ENCODE measurements at places on chromosomes 5 and 9. TPM values are rescaled to one million over a fixed set of nuclear protein-coding genes. Genes with fewer than 3 reads are reported as not detected.

GRCh38 chr5:108830705-108831276 is 83.1 kb downstream of the FER start:
- DNase-seq, result no peak
- H3K4me3 ChIP-seq, result no peak overlapping the region
- peaks cover 1% of the 10 kb centered on the region for H3K36me3 ChIP-seq
- H3K27ac ChIP-seq, result no peak overlapping the region
- no peaks in the 10 kb centered on the region for H3K4me1 ChIP-seq

GRCh38 chr9:134438195-134438788 is 112.0 kb downstream of the RXRA start:
- no peak for DNase-seq
- H3K27me3 ChIP-seq, result peaks cover 6% of the 10 kb centered on the region
- H3K4me1 ChIP-seq, result peaks cover 4% of the 10 kb centered on the region
- peaks cover 3% of the 10 kb centered on the region for H3K36me3 ChIP-seq
- no peak overlapping the region for H3K27ac ChIP-seq
- H3K4me3 ChIP-seq, result no peak overlapping the region

DNA sequence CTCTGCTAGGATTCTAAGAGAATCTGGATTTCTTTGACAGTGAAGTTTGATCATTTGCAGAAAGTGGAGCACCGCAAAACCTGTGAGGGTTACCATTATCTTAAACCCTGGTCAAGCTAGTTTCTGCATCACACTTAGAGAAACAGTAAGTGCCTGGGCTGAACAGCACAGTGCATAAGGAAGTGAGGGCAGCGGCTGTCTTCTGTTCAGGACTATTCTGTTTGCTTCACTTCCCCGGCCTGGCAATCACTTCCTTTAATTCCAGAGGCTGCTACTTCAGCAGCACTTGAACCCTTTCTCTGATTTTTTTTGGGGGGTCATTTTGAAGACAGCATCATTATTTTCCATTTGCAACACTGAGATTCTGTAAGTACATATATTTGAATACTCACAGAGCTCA is 32.0 kb downstream of the SEMA6A start:
- H3K27ac ChIP-seq, result no peak overlapping the region
- no peak overlapping the region for H3K4me3 ChIP-seq
- peaks cover 2% of the 10 kb centered on the region for H3K36me3 ChIP-seq
- no peaks in the 10 kb centered on the region for H3K4me1 ChIP-seq
- no peaks in the 10 kb centered on the region for H3K27me3 ChIP-seq

DNA sequence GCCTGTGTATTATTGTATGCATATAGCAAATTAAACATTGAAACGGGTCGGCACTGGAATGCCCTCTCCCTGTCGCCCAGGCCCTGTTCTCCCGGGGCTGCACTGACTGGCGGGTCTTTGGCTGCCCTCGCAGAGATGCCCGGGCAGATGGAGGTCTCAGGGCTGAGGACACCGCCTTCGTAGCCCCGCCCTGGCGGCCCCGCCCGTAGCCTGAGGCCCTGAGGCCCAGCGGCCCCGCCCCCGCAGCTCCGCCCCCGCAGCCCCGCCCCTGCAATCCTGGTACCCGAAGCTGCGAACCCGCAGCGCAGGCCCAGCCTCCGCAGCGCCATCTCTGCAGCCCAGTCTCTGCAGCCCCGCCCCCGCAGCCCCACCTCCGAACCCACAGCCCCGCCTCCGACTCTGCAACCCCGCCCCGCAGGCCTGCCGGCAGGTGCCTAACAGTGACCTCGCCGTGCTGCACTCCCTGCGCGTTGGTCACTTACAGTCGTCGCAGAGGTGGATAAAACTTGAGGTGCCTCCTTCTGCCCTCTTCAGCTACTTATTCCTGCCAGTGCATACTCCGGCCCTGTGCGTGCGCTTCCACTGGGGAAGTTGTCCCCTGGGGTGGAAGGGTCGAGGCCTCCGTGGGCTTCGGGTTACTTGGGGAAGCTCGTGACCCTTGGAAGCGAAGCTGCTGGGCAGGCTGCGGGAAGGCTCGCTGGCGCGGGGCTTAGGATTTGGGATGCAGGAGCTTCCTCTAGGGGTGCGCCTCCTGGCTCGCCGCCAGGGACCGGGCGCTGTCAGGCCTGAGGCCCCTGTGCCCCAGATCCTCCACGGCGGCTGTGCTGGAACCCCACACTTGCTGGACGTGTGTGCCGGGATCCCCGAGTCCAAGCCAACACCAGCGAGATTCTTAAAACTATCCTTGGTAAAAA is 72.3 kb downstream of the ICE1 start:
- H3K4me1 ChIP-seq, result peaks cover 14% of the 10 kb centered on the region
- H3K4me3 ChIP-seq, result no peak overlapping the region
- H3K27me3 ChIP-seq, result peaks cover 11% of the 10 kb centered on the region
- H3K27ac ChIP-seq, result no peak overlapping the region
- H3K36me3 ChIP-seq, result peaks cover under 1% of the 10 kb centered on the region
- DNase-seq, result peak; percentile 84

- no peak overlapping the region for H3K27ac ChIP-seq
- H3K4me3 ChIP-seq, result no peak overlapping the region
- no peaks in the 10 kb centered on the region for H3K27me3 ChIP-seq
- no peaks in the 10 kb centered on the region for H3K36me3 ChIP-seq
Measured at GRCh38 chr9:86488345-86488744, 134.1 kb upstream of the TUT7 start.

DNA sequence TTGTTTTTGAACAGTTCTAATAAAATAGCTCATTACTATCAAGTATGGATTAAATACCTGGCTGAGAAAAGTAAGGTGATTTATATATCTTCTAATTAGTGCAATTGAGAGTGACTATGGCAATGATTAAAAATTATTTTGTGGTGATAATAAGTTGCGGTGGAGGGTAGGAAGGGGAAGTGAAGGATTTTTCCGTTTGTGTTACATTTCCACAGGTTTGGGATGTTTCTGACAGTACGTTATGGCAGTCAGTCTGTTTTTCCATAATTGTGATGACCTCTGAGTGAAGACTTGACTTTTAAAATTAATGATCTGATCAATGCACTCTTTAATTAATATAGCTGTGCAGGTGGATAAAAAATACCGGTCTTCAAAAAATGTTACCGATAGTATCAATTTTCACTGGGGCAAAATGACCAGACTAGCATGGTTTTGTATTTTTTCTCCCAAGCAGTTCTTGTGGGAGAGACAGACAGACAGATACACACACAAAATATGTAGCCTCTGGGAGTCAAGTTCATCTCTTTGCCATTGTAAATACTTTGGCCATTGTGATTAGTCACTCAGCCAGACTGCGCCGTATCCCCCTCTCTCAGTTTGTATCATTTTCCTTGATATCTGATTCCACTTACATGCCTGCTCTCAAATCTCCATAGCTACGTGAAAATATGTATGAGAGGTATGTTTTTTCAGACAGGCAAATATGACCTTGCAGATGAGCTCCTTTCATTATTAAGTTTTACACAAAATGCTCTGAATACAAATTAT is 60.2 kb downstream of the ARHGAP26 start:
- peaks cover 43% of the 10 kb centered on the region for H3K4me1 ChIP-seq
- no peak for DNase-seq
- H3K27me3 ChIP-seq, result no peaks in the 10 kb centered on the region
- H3K27ac ChIP-seq, result no peak overlapping the region
- H3K36me3 ChIP-seq, result no peaks in the 10 kb centered on the region

- DNase-seq, result peak; percentile 77
- H3K4me3 ChIP-seq, result no peak overlapping the region
- no peaks in the 10 kb centered on the region for H3K27me3 ChIP-seq
- H3K36me3 ChIP-seq, result no peaks in the 10 kb centered on the region
Measured at GRCh38 chr9:114484854-114485443, 20.3 kb downstream of the WHRN start.

- H3K27ac ChIP-seq, result no peak overlapping the region
- H3K4me3 ChIP-seq, result no peak overlapping the region
- H3K36me3 ChIP-seq, result no peaks in the 10 kb centered on the region
- no peaks in the 10 kb centered on the region for H3K4me1 ChIP-seq
Measured at GRCh38 chr5:149002053-149002452, 60.8 kb downstream of the SH3TC2 start.

- no peak overlapping the region for H3K4me3 ChIP-seq
- no peaks in the 10 kb centered on the region for H3K4me1 ChIP-seq
- no peak for DNase-seq
Measured at GRCh38 chr5:126961702-126962101, 68.7 kb downstream of the MARCHF3 start.

GRCh38 chr5:171431251-171431777 is 11.9 kb downstream of the FGF18 start:
- DNase-seq, result no peak
- H3K4me3 ChIP-seq, result no peak overlapping the region
- no peaks in the 10 kb centered on the region for H3K27me3 ChIP-seq
- H3K36me3 ChIP-seq, result no peaks in the 10 kb centered on the region

GRCh38 chr9:23829580-23830475 is 3.8 kb upstream of the ELAVL2 start:
- H3K27me3 ChIP-seq, result peaks cover 34% of the 10 kb centered on the region
- peaks cover 2% of the 10 kb centered on the region for H3K36me3 ChIP-seq

DNA sequence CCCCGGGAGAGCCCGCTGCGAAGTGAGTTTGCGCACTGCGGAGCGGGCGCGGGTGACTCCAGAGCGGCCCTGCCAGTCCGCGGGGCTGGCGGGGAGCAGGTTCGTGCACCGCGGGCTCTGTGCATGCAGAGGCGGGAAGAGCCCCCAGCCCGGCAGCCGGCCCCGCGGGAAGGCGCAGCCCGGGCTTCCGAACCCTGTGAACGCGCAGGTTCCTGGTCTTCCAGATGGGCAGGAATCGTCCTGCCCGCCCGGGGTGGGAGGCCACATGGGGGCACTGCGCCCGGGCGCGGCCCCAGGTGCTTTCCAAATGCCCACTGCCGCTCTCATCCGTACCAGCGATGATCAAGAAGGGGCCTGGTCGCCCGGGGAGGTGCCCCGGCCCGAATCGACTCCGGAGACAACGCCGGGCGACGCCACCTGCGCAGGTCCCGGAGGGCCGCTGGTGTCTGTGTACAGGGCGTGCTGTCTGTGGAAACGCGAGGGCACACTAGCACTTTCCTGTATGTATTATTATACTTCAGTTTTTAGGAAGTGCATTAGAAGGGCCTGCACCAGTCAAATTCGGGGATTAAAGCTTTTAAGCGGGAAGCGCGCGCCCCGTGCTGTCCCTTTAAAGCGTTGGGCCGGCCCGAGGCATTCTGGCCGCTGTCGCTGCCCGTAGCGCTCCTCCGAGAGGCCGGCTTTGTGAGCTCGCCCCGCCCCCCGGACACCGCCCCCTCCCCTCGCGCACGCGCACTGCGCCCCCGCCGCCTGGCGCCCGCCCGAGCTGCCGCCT is at the start of gene WDR5:
Gene WDR5, plus strand, starts transcription at position 740 of the 775 bp plus-strand sequence. CDS start 3,796 bp downstream, outside the sequence.
- no peaks in the 10 kb centered on the region for H3K27me3 ChIP-seq
- H3K36me3 ChIP-seq, result peaks cover 14% of the 10 kb centered on the region
- peaks cover 32% of the 10 kb centered on the region for H3K4me1 ChIP-seq

GRCh38 chr5:6597557-6597956 is 35.3 kb downstream of the NSUN2 start:
- H3K27me3 ChIP-seq, result no peaks in the 10 kb centered on the region
- H3K4me1 ChIP-seq, result no peaks in the 10 kb centered on the region
- H3K27ac ChIP-seq, result no peak overlapping the region
- no peak for DNase-seq
- no peak overlapping the region for H3K4me3 ChIP-seq
- peaks cover 58% of the 10 kb centered on the region for H3K36me3 ChIP-seq

GRCh38 chr9:133737071-133737773 is 930 bp downstream of the SARDH start:
- H3K27me3 ChIP-seq, result no peaks in the 10 kb centered on the region
- no peak for DNase-seq
- H3K36me3 ChIP-seq, result no peaks in the 10 kb centered on the region
- no peak overlapping the region for H3K27ac ChIP-seq
- H3K4me1 ChIP-seq, result peaks cover 5% of the 10 kb centered on the region
- H3K4me3 ChIP-seq, result no peak overlapping the region

DNA sequence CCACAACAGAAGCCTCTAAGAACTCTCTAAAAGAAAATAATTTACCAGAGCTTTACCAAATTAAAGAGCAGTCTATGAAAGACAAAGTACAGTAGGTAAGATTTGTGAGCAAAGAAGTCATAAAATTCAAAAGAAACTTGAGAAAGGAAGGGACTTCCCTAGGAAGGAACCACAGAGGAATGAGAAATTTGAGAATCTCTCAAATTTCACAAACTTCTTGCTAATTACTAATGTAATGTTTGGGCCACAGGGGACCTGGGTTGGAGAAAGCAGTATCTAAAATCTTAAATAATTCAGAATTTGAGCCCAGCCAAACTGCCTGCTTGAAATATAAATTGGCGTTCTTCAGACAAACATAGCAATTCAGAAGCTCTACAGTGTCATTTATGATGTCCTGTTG is 225.0 kb upstream of the PRR16 start:
- no peak for DNase-seq
- H3K36me3 ChIP-seq, result no peaks in the 10 kb centered on the region

GRCh38 chr9:98538626-98539031 is 170.1 kb downstream of the GABBR2 start:
- H3K27me3 ChIP-seq, result peaks cover 3% of the 10 kb centered on the region
- H3K4me3 ChIP-seq, result no peak overlapping the region
- H3K27ac ChIP-seq, result no peak overlapping the region
- no peak for DNase-seq

DNA sequence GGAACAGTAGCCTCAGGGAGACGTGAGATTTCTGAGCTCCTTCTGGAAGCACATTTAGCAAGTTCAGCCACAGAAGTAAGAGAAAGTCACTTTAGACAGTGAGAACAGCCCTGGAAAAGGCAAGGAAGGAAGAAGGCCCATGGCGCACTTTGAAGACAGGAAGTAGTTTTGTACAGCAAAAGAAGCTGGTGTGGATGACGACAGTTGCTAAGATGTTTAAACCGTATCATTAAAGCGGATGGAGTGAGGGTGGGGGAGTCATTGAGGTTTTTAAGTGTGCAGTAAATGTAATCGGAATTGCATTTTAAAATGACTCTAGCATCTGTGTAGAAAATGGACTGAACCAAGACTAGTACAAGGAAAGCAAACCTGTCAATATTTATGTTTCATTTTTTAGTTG is 15.3 kb upstream of the TRPM3 start:
- H3K27me3 ChIP-seq, result no peaks in the 10 kb centered on the region
- H3K36me3 ChIP-seq, result no peaks in the 10 kb centered on the region
- no peak overlapping the region for H3K27ac ChIP-seq
- no peak for DNase-seq
- H3K4me3 ChIP-seq, result no peak overlapping the region
- H3K4me1 ChIP-seq, result no peaks in the 10 kb centered on the region

DNA sequence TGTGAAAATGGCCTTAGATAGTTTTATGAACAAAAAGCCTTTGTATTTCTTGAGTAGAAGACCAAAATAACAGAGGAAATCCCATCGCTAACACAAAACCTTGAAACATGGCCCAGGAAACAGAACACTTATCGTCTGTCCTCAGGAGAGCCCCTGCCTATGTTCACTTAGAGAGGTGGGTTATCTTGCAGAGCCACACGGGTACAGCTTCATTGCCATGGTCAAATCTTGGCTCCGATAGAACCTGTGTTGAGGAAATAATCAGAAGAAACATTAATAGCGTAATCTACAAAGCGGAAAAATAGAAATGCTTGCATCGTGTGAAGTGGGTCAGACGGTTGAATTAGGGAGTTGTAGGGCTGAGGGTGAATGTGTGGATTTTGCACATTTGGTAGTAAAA is 216.1 kb downstream of the MAST4 start:
- H3K4me1 ChIP-seq, result peaks cover 2% of the 10 kb centered on the region
- H3K4me3 ChIP-seq, result no peak overlapping the region
- no peak for DNase-seq
- no peak overlapping the region for H3K27ac ChIP-seq

The ZNF618 gene
- total RNA-seq, result 0.12 TPM

The SAPCD2 gene
- total RNA-seq, result 6.6 TPM

The CARTPT gene
- not detected for total RNA-seq

The CAMK4 gene
- 36.5 TPM for total RNA-seq

The DOCK2 gene
- 191 TPM for total RNA-seq

The MYMK gene
- total RNA-seq, result not detected

The OBP2A gene
- not detected for total RNA-seq

The SH3GL2 gene
- not detected for total RNA-seq

The MUSK gene
- not detected for total RNA-seq

The HTR4 gene
- total RNA-seq, result not detected

The FOXD4L4 gene
- 0.12 TPM for total RNA-seq
